ENCODE measurements at places on chromosomes 6 and 20. TPM values are rescaled to one million over a fixed set of nuclear protein-coding genes. Genes with fewer than 3 reads are reported as not detected.

- DNase-seq = no peak
Observed at GRCh38 chr6:76124018-76124417, 51.6 kb upstream of the IMPG1 start.

DNA sequence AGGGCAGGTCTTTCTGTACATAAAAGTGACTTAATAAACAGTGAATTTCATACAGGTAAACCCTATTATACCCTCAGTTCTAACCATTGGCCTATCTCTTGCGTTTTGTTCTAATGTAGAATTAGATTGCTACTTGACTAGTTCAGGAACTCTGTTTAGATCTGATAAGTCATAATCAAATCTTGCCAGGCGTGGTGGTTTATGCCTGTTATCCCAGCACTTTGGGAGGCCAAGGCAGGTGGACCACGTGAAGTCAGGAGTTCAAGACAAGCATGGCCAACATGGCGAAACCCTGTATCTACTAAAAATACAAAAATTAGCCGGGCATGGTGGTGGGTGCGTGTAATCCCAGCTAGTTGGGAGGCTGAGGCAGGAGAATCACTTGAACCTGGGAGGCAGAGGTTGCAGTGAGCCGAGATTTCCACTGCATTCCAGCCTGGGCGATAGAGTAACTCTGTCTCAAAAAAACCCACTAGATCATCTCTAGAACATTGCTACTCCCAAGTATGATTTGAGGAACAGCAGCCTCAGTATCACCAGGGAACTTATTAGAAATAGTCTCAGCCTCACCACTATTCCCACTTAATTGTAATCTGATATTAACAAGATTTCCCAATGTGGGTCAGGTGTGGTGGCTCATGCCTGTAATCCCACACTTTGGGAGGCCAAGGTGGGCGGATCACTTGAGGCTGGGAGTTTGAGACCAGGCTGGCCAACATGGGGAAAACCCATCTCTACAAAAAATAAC is 12.2 kb downstream of the GTPBP2 start:
- peak; percentile 21 for DNase-seq

The ISM1 gene
- total RNA-seq = 0.31 TPM

GRCh38 chr6:106383573-106383972 is 23.1 kb downstream of the CRYBG1 start:
- no peak for DNase-seq

Measured in chondrocyte (in vitro differentiated cells).